ENCODE measurements at places on chromosomes 3 and 15. TPM values are rescaled to one million over a fixed set of nuclear protein-coding genes. Genes with fewer than 3 reads are reported as not detected.

The SCAMP5 gene
- 7.7 TPM for total RNA-seq

The CRABP1 gene
- total RNA-seq = not detected

The NR2E3 gene
- total RNA-seq = not detected

The MYZAP gene
- 0.06 TPM for total RNA-seq

The SNX22 gene
- total RNA-seq = 18.2 TPM

The KPNA4 gene
- 20.3 TPM for total RNA-seq

The AMT gene
- 0.14 TPM for total RNA-seq

The GOLGA8M gene
- total RNA-seq = not detected

The RHCG gene
- total RNA-seq = not detected

The INSYN1 gene
- 22.2 TPM for total RNA-seq

The CADM2 gene
- total RNA-seq = not detected

The ATOSA gene
- total RNA-seq = 5.8 TPM

The TRIM42 gene
- total RNA-seq = not detected

The UBL7 gene
- 111 TPM for total RNA-seq

The CDCP1 gene
- total RNA-seq = not detected

The CYP8B1 gene
- not detected for total RNA-seq

The COMMD4 gene
- 199 TPM for total RNA-seq

The PIERCE2 gene
- total RNA-seq = 10.9 TPM

The TMEM158 gene
- total RNA-seq = not detected

The MESP2 gene
- not detected for total RNA-seq

The HGD gene
- total RNA-seq = not detected

The C3orf22 gene
- not detected for total RNA-seq

All from G401 (cell line).